GOT3 (cell line): ENCODE measurements at places on chromosomes 16 and 17.

GRCh38 chr17:46942441-46943217 lies 19.7 kb downstream of the GOSR2 start:
- no peak for DNase-seq

DNA sequence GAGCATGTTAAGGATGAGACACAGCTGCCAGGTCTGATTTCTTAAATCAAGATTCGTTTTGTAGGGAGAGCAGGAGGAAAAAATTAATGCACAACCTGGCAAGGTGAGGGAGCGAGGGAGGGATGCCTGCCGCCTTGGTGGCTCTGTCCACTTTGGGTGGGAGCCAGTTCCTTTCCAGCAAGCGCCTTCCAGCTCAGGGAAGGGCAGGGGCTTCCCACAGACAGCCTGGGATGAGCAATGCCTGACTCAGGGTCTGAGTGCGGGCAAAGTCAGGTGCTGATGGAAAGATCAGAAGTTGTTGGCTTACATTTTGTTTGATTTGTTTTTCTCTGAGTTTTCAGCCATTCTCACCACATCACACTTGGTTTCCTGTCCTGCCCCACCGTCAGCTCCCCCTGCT lies 220.7 kb downstream of the ENGASE start:
- no peak for DNase-seq

DNA sequence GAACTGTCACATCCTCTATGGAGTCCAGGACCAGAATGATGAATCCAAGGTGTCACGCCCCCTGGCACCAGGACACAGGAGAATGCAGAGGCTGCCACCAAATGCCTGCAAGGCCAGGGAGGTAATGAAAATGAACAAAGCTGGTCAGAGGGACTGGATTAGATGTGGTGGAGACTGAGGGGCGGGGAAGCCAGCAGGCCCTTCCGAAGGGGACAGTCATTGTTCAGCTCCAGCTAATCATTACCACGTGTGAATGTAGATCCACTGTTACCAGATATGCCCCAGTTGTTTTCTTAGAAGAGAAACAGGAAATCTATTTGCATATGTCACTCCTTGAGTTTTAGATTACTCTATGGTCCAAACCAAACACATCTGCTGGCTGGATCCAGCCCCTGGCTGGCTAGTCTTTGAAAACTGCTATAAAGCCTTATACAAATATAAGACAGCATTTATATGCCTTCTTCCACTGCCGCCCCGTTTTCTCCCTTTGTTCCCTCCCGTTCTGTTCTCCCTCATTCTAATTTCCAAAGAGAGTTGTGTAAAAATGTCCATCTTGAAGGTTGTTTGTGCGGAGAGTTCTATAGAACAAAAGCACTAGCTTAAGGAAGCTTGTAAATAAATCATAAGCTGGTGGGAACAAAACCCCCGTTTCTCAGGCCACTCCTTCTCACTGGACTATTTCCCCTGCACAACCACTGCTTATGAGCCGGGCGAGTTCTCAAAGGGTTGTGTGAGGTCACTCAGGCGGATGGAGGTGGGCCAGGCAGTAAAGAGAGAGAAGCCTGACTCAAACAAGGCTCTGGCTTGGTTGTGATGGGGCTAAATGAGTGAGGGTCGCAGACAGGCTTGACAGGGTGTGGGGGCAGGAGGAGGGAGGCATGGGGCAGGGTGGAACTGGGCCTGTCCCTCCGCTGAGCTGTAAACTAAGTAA lies 14.2 kb downstream of the CRYM start:
- DNase-seq: no peak

- DNase-seq: no peak
Observed at GRCh38 chr17:8896087-8896486, 28.6 kb upstream of the PIK3R6 start.

- DNase-seq: no peak
Observed at GRCh38 chr17:46841561-46842379, 9.6 kb upstream of the WNT9B start.
